Activated T-helper 1 cell treated with anti-CD3 and anti-CD28 coated beads, Interleukin-2, amount 50 U/mL, for 16 hours (primary cell): ENCODE measurements at places on chromosomes 1 and 21.

GRCh38 chr1:36094621-36095061 lies 5.9 kb downstream of the ADPRS start:
- no peak for DNase-seq

DNA sequence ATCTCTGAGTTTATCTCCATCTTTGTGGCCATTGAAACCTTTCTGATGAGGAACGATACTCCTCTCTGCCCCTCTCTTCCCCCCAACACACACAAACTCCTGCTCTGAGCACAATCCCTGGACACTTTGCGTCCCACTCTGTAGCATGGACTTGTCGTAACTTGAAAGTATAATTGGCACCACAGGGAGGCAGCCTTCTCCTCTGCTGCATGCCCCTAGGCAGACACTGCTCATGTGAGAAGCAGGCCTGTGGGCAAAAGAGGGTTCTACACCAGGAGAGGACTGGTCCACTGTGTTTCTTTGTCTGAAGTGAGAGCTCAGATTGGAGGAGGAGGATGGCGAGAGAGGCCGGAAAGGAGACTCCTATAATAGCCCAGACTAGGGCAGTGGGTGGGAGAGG lies 3.8 kb upstream of the PARS2 start:
- no peak for DNase-seq

GRCh38 chr1:167695756-167696561 lies 25.8 kb upstream of the MPZL1 start:
- DNase-seq, result no peak

GRCh38 chr1:39590546-39590945 lies 14.0 kb upstream of the PABPC4 start:
- DNase-seq, result no peak

DNA sequence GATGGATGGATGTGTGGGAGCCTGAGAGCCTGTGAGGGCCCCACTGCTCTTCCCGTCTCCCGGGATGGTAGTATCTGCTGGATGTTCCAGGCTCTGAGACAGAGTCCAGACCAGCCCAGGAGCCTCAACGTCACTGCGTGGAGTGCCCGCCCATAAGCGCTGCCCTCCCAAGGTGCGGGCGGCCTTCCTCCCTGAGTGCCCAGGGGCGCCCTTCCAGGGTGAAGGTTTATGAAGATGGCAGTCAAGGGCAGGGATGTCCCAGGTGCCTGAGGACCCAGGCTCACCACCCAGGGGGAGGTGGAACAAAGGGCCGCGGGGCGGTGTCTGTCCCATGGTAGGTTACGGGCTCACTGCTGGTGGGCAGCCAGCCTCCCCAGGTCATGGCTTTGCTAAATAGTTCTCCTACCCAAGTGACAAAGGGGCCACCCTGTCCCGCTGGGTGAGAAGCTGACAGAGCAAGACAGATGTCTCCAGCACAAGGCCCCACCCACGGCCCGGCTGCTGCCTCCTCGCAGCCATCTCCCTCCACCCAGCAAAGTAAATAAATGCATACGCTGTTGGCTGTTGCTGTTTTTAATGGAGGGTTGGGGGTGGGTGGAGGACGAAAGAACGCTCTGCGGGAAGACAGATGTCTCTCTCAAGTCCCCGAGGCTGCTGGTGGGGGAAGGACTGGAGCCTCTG lies 9.0 kb upstream of the GPR153 start:
- no peak for DNase-seq

- no peak for DNase-seq
These were observed 17.4 kb upstream of the RNF223 start for GRCh38 chr1:1091344-1092148.
